ENCODE measurements at places on chromosomes 5 and 9.

DNA sequence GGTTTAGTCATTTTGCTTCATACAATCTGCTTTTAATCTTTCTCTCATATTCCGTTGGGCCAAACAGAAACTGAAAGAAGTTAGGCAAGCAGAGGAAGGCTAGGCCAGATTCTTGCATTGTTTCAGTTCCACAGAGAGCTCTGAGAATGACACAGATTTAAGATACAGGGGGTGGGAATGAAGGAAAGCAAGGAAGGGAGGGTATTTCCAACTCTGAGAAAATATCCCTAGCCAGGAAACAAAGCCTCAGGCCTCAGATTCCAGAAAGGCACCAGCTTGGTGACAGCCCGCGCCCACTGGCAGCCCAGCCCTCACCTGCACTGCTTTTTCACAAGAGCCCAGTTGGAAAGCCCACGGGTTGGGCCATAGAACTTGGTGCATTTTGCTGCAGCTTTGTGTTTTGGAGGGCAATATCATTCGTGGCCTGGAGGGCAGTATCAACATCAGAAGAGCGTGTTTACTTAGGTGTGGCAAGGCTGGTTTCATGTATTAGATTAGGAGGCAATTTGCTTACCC, 63.5 kb downstream of the ENC1 start:
- no peak for DNase-seq

DNA sequence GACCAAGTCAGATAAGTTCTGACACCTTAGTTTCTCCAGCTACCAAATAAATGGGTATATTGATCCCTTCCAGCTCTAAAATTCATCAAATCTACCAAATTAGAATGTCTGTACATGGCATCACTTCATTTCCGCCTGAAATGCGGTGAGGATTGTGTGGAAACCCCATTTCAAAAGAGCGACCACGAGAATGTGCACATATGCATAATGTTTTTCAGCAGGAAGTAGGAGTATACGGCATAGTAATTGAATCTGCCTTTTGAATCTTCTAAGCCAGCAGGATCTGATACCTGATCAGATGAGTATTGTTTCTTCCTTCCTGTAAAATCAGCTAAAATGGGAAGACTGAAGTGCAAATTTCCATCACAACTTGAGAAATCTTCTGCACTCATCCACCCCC, 418.6 kb downstream of the TMEM38B start:
- no peak for DNase-seq

- no peak for DNase-seq
These were observed 3.0 kb upstream of the PDLIM4 start for GRCh38 chr5:132254321-132254977.

DNA sequence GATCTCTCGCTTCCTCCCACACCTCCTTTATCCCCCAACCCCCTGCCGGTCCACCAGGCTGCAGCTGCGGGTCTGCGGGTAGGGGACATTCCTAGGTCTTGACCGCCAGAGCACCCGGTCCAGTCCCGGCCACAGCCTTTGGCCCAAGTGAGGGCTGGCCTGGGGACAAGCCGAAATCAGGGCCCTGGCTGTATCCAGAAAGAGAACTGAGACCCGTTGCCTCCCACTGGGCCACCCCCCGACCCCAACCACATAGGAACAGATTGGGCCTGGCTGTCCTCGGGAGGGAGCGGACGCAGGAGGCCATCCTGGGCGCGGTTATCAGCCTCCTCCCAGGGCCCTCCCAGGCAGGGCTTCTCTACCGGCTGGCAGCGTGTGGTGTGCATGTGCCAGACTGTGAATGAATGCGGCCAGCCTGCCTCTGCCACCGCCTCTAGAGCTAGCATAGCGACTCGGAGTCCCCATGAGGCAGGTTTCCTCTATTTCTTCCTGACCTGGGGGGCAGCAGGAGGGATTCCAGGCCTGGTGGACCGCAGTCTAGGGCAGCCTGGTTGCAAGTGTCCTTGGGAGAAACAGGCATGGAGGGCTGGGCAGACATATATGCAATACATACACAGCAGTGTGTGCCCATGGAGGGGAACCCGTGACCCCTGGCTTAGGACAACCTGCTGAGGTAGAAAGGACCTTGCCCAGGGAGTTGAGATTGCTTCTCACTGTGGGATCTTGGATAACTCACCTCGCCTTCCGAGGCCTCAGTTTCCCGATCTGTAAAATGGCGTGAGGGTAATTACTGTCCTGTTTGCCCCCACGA, 1.2 kb downstream of the N4BP3 start:
- no peak for DNase-seq

DNA sequence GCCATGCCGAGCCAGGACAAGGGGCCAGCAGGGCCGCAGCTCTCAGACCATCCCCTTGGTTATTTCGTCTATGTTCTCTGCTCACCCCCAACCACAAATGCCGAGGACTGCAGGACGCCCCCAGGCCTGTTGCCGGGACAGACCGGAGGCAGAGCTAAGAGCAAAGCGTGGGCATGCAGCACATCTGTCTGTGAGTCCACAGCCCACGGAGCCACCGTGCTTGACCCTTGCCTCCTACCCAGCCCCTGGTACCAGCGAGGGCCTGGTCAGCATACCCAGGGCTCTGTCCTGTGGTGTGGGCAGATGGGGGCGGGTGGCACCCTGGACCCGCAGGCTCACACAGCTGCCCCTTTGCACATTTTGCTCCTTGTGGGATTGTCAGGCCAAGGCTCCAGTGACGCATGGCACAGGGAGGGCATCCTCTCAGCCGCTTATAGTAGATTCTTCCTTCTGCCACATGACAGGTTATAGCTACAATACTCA, 4.7 kb downstream of the BRD3 start:
- DNase-seq = no peak

DNA sequence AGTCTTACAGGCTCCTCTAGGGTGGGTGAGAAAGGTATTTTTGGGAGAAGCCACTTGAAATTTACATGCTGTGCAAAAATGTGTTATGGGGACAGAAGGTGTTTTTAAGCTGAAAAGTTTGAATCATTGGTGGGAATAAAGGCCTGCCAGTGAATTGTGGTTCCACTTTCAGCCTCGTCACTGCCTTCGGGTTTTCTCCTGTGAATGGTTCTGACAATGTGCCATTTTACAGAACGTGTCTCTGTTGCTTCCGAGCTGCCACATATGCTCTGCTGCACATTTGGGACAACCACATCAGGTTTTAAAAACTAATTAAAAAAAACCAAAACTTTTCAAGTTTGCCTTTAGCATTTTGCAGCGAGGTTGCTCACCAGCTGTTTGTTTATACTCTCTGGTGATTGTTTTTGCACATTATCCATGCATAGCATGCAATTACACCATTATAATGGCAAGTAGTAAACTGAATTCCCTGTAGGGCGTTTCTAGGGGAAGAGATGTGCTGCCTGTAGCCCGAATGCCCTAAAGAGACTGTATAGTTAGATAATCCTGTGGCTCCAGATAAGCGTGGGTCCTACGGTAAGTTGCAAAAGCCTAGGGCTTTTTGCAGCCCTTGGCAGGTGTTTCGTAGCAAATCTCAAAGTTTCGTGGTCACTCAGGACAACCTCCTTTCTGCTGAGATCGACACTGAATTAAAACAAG, 40.1 kb upstream of the SUB1 start:
- DNase-seq = no peak

Measured in stimulated activated CD8-positive, alpha-beta memory T cell treated with anti-CD3 and anti-CD28 coated beads, Interleukin-4, amount 100 ng/mL, for 4 hours (primary cell).